ENCODE measurements at places on chromosomes 13 and 19. TPM values are rescaled to one million over a fixed set of nuclear protein-coding genes. Genes with fewer than 3 reads are reported as not detected.
A peak's percentile ranks its signal among the peaks of the same experiment; 100 is the strongest.

DNA sequence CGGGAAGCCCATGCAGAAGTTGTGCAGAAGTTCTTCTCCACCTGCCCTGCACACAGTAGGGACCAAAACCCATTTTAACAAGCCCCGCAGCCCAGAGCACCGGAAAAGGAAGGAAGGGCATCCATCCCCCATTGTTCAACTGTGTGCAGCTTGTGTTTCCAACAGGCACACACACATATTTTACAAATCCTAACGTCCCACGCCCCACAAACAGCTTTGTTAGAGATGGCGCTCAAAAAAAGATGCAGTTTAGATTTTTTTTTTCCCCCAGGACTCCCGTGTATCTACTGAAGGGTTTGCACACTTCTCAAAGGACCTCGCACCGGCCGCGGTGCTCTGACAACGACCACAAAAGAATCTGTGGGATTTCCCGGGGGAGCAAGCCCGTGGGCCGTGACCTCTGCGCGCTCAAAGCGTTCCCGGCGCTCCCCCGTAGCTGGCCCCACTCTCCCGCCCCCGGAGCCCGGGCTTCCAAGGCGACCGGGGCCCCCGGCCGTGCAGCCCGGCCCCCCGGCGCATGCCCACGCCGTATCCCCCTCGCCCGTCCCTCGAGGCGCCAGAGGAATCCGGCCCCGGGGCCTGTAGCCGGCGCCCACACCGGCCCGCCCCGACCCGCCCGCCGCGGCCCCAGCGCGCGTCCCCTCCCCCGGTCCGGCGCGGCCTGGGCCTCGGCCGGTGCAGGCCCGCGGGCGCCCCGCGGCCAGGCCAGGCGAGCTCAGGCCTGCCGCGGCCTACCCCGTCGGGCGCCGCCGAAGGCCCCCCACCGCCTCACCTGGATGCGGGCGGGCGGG is 523 bp downstream of the ELAVL1 start:
- no peak for DNase-seq

The CNMD gene
- not detected for total RNA-seq

The ZNF573 gene
- total RNA-seq = 5.7 TPM

DNA sequence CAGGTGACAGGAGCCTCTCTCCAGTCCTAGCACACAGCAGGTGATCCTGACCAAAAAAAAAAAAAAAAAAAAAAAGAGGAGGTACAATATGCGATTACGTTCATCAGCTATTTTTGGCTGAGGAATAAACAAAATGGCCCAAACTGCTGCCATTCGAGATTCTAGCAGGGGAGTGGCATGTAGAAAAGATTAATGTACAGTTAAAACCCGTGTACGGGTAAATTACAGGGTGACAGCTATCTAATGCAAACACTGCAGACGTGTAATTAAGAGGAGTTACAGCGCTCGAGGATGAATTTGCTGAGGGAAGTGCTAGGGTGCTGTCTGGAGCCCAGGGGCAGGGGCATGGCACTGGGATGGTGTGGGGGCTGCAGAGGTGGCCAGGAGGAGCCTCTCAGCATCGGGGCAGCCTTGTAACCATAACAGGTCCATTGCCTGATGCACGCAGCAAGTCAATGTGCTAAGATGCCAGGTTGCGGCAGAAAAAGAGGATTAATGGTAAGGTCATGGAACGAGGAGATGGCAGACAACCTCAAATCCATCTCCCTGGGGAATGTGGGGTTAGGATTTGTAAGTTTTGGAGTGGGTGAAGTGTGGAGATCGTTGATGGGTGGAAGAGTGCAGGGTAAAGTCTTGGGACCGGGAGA is 17.4 kb downstream of the CHST8 start:
- DNase-seq = no peak

The THSD1 gene
- total RNA-seq = 1.6 TPM

DNA sequence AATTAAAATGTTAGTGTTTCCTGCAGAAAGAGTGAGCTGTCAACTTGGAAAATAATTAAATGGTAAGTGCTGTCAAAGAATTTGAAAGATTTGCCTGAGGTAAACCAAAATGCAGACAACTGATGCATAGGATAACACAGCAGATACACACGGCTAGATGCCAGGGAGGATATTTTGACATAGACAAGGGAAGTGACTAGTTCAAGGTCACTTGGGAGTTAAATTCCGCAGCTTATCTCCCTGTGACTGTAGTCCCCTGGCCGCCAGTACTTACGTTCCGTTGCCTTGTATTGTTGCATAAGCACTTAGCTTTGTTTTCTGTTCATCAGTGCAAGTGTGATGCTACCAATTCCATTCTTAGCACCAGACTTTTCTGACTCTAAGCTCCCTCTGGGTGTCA is 247.3 kb upstream of the MAB21L1 start:
- no peak for DNase-seq

DNA sequence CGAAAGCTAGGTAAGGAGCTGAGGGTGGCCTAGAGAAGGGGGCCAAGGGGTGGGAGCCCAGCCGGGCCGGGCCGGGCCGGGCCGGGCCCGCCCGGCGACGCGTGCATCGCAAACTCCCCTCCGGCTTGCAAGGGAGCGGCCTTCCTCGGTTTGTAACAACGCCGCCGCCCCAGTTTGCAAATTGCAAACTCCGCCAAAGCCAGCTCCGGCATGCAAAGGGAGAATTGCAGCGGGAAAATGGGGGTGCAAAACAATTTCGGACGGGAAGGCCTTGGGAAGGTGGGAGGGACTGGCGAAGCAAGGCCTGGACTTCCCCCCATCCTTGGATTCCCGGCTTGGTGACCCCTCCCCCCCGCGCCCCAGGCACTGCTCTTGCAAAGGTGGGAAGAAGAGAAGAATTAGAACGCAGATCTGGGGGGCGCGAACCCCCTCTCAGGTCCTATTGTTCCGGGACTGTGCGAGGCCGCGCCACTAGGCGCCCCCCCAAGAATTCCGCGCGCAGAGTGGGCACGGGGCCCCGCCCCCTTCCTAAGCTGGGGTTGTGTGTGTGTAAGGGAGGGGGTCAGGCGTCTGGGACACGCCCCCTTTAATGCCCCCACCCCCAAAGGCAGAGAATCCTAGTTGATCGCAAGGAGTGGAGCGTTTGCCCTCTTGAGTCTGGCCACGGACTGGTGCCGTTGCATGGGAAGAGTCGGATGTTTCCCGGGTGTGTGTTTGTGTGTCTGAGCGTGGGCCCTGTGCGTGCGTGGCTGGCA is 926 bp downstream of the PRR12 start:
- no peak for DNase-seq

DNA sequence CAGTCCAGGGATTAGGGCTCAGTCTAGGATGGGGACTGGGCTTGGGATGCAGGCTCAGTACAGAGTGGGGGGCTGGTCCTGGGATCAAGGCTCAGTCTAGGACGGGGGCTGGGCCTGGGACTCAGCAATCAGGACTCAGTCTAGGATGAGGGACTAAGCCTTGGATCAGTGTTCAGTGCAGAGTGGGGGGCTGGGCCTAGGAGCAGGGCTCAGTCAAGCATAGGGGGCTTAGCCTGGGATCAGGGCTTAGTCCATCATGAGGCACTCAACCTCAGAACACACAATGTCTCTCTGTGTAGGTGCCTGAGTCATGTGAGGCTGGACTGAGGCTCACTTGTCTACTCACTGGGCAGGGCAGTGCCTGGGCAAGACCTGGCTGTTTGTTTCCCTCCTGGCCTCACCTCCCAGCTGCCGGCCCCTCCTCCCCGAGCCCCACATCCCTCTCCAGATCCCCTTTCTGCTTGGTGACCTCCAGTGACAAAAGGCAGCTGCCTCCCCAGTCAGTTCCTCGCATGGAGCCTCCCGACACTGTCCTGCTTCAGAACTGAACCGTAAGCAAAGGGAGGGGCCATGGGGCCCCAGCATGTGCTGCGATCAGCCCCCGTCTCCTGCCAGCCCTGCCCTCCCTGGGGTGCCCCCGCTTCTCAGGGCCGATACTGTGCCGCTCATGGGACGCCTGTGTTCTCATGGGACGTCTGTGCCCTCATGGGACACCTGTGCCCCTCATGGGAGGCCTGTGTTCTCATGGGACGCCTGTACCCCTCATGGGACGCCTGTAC is 6.5 kb upstream of the S1PR4 start:
- no peak for DNase-seq

The SHISA2 gene
- total RNA-seq = not detected

GRCh38 chr19:23075031-23075733 is 41.6 kb upstream of the ZNF730 start:
- peak; percentile 55 for DNase-seq

The TNFSF11 gene
- total RNA-seq = 0.08 TPM

The PLPPR3 gene
- total RNA-seq = not detected

- DNase-seq = no peak
These were observed 84.0 kb downstream of the ALOX5AP start for GRCh38 chr13:30819136-30819888.

DNA sequence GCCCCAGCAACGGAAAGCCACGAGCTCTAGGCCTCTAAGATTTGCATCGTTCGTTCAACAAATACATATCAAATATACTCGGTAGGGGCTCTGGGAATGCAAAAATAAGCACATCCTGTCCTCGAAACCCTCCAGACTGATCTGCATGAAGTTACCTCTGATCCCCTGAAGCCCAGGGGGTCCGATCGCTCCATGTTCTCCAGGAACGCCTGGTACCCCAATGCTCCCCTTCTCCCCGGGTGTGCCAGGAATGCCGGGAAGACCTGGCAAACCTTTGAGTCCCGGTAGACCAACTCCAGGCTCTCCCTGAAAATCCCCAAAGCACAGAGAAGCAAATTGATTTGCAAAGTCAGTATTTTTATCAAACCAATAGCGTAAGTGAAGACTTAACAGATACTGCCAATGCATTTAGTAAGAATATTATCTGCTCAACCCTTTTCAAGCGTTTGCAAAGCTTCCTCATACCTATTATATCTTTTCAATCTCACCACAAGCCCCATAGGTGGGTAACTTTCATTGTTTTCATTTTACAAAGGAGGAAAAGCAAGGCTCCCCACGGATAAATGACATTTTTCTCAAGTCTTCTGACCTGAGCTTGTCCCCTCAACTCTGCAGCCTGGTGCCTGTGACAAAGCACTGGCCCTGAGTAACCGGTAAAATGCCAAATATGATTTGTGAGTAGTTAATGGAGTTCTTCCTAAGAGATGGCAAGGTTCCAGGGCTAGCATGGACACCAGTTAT is 127.7 kb downstream of the COL4A1 start:
- DNase-seq = no peak

- DNase-seq = no peak
These were observed 22.0 kb downstream of the HDGFL2 start for GRCh38 chr19:4493929-4494690.

DNA sequence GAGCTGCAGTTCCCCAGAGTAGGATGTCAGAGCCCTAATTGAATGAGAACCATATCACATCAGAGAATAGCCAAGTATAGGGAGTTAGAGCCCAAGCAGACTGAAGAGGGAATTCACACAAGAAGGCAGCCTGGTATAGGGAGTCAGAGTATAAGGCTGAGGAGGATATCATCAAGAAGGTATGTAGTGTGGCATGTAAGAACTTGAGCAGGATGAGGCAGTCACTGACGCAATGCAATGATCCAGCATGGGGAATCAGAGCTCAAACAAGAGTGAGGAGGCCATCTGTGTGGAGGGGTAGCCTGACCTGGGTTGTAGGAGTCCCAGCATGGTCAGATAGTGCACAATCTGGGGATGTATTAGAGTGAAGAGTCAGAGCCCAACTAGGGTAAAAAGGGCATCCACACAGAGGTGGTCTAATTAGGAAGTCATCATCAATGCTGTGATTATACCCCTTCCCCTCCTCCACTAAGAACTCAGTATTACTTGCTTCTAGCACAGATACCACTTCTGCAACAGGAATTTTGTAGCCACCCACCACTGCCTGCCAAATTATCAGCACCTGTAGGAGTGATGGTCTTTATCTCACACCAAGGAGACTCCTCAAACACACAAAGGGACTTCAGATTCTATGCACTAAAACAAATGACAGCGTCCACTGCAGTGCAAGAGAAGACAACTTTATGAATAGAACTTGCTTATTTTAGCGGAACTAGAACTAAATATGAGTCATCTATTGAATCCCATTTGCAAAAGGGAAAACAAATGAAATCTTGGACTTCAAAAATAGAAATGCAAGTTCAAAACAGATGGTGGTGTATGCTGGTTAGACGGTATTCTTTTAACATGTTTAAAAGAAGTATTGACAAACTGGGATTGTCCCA is 107.2 kb downstream of the FNDC3A start:
- DNase-seq = no peak

GRCh38 chr13:44540761-44541434 is 35.2 kb downstream of the TSC22D1 start:
- no peak for DNase-seq

The MUC16 gene
- not detected for total RNA-seq

DNA sequence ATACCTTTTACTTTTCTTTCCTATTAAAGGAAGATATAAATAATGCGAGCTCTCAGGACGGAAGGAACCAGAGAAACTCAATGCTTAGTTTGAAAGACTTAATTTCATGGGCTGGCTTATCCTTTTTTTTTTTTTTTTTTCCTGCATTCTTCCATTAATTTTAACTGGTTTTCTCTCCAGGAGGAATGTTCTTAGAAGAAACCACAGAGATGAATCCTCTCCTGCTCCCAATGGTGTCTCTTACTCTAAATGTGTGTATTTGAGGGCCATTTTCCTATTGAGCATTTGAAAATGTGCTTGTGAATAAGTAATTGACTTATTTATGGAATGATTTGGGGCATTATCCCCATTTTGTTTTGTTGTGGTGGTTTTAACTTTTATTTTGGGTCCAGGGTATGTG is 494.9 kb downstream of the FOXO1 start:
- DNase-seq = no peak

GRCh38 chr13:114135731-114136171 is 3.3 kb upstream of the RASA3 start:
- no peak for DNase-seq

DNA sequence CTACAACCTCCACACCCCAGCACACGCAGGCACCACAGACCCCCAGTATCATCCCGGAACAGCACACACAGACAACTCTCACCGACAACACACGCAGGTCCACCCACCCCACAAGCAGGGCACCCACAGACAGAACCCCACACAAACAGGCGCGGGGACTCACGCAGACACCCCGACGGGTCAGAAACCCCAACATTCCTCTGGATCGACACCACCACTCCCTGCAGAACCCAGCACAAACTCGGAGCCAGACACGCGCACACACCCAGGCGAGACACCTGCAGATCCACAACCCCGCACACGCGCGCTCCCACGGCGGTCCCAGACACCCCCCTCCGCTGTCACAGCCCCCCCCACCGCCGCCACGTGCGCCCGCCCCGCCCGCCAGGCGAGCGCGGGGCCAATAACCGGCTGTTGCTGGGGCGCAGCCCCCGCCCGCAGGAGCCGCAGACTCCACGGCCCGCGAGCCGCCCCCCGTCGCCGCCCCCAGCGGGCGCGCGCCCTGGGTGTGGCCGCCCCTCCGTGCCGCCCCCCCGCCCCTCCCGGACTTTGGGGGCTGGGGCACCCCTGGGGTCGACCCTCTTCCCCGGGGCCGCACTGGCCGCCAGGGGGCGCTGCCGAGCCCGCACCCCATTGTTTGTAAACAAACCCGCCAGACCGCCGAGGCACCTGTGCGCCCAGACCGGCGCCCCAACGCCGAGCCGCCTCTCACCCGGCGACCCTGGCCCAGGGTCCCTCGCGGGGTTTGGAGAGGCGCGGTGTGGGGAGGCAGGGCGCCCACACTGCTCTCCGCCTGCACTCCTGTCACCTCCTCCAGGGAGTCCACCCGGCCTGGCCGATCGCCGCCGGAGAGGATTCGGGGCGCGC is 712 bp downstream of the BBC3 start:
- DNase-seq = no peak

GRCh38 chr13:51457086-51457815 is 4.4 kb upstream of the INTS6 start:
- no peak for DNase-seq

GRCh38 chr19:54673222-54673621 is 10.4 kb downstream of the LILRB4 start:
- DNase-seq = no peak

All from H4 (cell line).